ENCODE measurements at places on chromosomes 2 and 18.

GRCh38 chr2:28370354-28370753, 22.3 kb upstream of the FOSL2 start:
- DNase-seq = no peak

- DNase-seq = no peak
These were observed 127.7 kb downstream of the DOK6 start for GRCh38 chr18:69528435-69528834.

DNA sequence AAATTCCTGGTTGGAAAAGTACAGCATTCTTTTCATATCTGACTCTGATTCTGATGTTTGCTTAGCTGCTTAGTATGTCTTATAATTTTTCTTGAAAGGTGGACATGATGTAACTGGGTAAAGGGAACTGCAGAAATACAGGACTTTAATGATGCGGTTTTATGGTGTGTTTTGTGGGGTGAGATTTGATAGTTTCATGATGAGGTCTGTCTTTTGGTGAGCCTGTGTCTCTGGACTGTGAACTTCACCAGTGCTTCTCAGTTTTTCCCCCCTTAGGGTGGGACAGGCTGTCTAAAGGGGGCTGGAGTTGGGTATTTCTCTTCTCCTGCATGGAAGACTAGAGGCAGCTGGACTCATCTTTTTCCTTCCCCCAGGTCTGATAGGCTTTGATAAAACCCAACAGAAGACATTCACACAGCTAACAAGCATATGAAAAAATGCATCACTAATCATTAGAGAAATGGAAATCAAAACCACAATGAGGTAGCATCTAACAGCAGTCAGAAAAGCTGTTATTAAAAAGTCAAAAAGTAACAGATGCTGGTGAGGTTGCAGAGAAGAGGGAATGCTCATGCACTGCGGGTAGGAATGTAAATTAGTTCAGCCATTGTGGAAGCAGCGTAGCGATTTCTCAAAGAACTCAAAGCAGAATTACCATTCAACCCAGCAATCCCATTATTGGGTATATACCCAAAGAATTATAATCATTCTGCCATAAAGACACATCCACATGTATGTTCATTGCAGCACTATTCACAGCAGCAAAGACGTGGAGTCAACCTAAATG, 77.6 kb downstream of the EPC2 start:
- DNase-seq = no peak

- no peak for DNase-seq
These were observed 46.0 kb downstream of the ODC1 start for GRCh38 chr2:10402062-10402585.

- DNase-seq = no peak
These were observed 301.4 kb upstream of the SYT4 start for GRCh38 chr18:43578706-43579105.

DNA sequence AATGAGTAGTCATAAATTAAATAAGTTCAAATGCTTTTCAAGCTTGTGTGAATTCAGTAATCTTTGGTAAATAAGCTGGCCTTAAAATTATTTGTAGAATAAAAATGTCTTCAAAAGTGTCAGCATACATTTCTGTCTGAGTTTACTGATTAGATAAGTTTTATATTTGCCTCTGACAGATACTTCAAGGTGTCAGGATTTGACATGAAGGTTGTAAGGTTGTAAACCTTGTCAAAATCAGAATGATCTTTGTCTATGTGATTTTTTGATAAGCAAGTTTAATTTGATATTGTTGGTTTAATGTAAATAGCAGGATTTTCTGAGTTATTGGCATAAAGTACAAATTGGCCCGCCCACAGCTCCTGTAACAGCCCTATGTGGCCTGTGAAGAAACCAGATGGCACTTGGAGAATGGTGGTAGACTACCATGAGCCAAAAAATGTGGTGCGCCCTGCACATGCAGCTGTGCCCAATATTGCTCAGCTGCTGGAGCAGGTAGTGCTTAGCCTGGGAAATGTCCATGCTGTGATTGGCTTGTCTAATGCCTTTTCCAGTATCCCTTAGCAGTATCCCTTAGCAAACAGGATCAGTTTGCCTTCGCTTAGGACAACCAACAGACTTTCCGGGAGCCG, 188.0 kb upstream of the SPHKAP start:
- DNase-seq = no peak
